Activated CD8-positive, alpha-beta memory T cell treated with anti-CD3 and anti-CD28 coated beads, Interleukin-2, amount 10 ng/mL, durations not matched to agents 7 days and 5 days (primary cell): ENCODE measurements at places on chromosomes 16 and 17. TPM values are rescaled to one million over a fixed set of nuclear protein-coding genes. Genes with fewer than 3 reads are reported as not detected.

Gene ERI2
- total RNA-seq: 21.6 TPM

Gene LGALS9
- 150 TPM for total RNA-seq

Gene SLC5A11
- not detected for total RNA-seq

Gene RNU2-1
- 3,839 TPM for total RNA-seq

Gene KRTAP4-4
- total RNA-seq: not detected

Gene CACNG5
- not detected for total RNA-seq

- no peak overlapping the region for H3K4me3 ChIP-seq
- peaks cover 7% of the 10 kb centered on the region for H3K4me1 ChIP-seq
- no peak overlapping the region for H3K27ac ChIP-seq
Measured at GRCh38 chr16:47230296-47230695, 86.6 kb upstream of the NETO2 start.

DNA sequence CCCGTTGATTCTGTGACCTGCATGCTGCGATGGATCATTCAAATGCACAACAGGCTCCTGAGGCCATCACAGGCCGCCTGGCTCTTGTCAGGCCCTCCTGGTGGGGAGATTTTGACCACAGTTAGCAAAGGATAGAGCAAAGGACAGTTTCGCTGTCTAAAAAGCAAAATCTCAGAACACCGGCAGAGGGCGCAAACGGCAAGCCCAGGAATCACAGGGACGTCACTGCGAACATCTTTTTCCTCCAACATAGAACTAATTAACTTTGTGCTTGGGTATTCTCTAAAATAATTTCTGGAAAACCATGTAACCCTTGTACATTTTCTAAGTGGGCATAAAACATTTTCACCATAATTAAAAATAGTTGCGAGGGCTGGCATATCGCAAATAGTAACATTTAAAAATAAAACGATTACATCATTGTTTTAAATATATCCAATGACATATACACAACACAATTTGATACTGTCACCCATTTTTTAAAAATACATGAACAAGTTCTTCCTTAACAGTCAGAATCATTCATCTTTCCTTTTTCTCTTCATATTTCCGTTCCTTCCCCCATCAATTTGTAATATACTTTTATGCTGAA, 19.7 kb upstream of the SLC47A1 start:
- H3K4me1 ChIP-seq: peaks cover 2% of the 10 kb centered on the region
- H3K4me3 ChIP-seq: no peak overlapping the region
- DNase-seq: peak; percentile 73
- H3K36me3 ChIP-seq: no peaks in the 10 kb centered on the region

- peak overlapping the region; percentile 72 for H3K27ac ChIP-seq
- H3K4me1 ChIP-seq: peaks cover 21% of the 10 kb centered on the region
- H3K4me3 ChIP-seq: no peak overlapping the region
- peak; percentile 56 for DNase-seq
- no peaks in the 10 kb centered on the region for H3K36me3 ChIP-seq
- H3K27me3 ChIP-seq: peaks cover 12% of the 10 kb centered on the region
Measured at GRCh38 chr17:7132511-7133094, 18.0 kb upstream of the ASGR2 start.

GRCh38 chr17:34601416-34601815, 22.0 kb downstream of the TMEM132E start:
- no peaks in the 10 kb centered on the region for H3K4me1 ChIP-seq
- H3K27me3 ChIP-seq: peaks cover 22% of the 10 kb centered on the region
- no peak overlapping the region for H3K4me3 ChIP-seq
- no peaks in the 10 kb centered on the region for H3K36me3 ChIP-seq
- DNase-seq: no peak

GRCh38 chr16:84753412-84754326, 53.9 kb downstream of the USP10 start:
- H3K4me3 ChIP-seq: no peak overlapping the region
- H3K36me3 ChIP-seq: peaks cover 16% of the 10 kb centered on the region
- no peak for DNase-seq
- H3K27me3 ChIP-seq: no peaks in the 10 kb centered on the region
- peak overlapping the region; percentile 83 for H3K27ac ChIP-seq

GRCh38 chr17:72982680-72983079, 109.8 kb downstream of the SLC39A11 start:
- H3K4me3 ChIP-seq: no peak overlapping the region
- DNase-seq: no peak
- no peaks in the 10 kb centered on the region for H3K27me3 ChIP-seq
- peaks cover 3% of the 10 kb centered on the region for H3K4me1 ChIP-seq
- H3K27ac ChIP-seq: no peak overlapping the region
- H3K36me3 ChIP-seq: no peaks in the 10 kb centered on the region

- no peaks in the 10 kb centered on the region for H3K4me1 ChIP-seq
- no peak for DNase-seq
- H3K27ac ChIP-seq: no peak overlapping the region
- no peak overlapping the region for H3K4me3 ChIP-seq
Measured at GRCh38 chr17:42691021-42691545, 8.8 kb downstream of the CNTNAP1 start.

DNA sequence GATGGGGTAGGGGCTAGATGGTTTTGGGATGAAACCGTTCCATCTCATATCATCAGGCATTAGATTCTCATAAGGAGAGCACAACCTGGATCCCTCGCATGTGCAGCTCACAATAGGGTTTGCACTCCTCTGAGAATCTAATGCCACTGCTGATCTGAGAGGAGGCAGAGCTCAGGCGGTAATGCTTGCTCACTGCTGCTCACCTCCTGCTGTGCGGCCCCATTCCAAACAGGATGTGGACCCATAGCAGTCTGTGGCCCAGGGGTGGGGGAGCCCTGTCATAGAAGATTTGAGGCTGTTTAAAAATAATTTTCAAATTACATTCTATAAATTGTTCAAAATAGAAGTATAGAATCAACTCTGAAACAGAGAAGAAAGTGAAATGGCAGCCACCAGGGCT, 50.8 kb downstream of the PHKB start:
- no peaks in the 10 kb centered on the region for H3K27me3 ChIP-seq
- H3K4me3 ChIP-seq: no peak overlapping the region
- no peak for DNase-seq
- no peak overlapping the region for H3K27ac ChIP-seq
- peaks cover 20% of the 10 kb centered on the region for H3K36me3 ChIP-seq

- no peak overlapping the region for H3K27ac ChIP-seq
- no peaks in the 10 kb centered on the region for H3K36me3 ChIP-seq
- no peaks in the 10 kb centered on the region for H3K4me1 ChIP-seq
- H3K27me3 ChIP-seq: no peaks in the 10 kb centered on the region
- no peak for DNase-seq
- no peak overlapping the region for H3K4me3 ChIP-seq
Measured at GRCh38 chr17:13400491-13400890, 201.2 kb downstream of the HS3ST3A1 start.

DNA sequence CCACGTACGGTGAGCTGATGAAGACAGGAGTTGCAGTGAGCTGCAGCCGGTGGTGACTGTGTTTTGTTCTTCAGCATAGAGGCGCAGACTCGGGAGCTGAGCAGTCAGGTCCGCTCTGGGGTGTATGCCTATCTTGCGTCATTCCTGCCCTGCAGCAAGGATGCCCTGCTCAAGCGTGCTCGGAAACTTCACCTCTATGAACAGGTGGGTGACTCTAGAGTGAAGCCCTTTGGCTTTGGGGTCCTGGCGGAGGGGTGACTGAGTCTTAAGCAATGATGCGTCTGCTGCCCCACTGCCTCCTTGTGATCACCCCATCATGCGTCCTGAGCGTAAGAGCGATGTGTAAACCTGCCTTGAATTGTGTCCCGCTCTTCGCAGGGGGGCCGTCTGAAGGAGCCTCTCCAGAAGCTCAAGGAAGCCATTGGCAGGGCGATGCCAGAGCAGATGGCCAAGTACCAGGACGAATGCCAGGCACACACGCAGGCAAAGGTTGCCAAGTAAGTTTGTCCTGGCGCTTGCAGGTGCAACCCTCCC, 22.9 kb downstream of the UBN1 start:
- H3K4me1 ChIP-seq: no peaks in the 10 kb centered on the region
- H3K36me3 ChIP-seq: peaks cover 27% of the 10 kb centered on the region
- DNase-seq: no peak
- no peak overlapping the region for H3K4me3 ChIP-seq
- no peaks in the 10 kb centered on the region for H3K27me3 ChIP-seq
- no peak overlapping the region for H3K27ac ChIP-seq

DNA sequence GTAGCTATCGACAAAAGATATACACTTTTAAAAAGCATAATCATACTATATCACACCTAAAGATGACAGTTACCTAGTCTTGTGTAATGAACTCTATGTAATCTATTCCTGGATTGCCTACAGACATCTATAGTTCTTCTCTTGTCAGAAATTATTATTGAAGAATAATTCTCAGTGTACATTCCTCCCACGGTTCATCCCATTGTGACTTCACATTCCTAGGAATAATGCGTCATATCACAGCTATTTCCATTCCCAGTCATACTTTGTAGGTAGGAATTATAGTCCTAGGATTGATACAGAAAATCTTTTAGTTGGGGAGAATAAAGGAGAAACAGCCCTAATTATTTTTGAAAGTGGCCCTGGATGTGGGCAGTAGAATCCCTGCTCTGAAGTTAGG, 44.0 kb upstream of the ABCC11 start:
- H3K27ac ChIP-seq: no peak overlapping the region
- no peak for DNase-seq
- peaks cover 50% of the 10 kb centered on the region for H3K36me3 ChIP-seq
- peaks cover 10% of the 10 kb centered on the region for H3K4me1 ChIP-seq
- H3K27me3 ChIP-seq: no peaks in the 10 kb centered on the region

DNA sequence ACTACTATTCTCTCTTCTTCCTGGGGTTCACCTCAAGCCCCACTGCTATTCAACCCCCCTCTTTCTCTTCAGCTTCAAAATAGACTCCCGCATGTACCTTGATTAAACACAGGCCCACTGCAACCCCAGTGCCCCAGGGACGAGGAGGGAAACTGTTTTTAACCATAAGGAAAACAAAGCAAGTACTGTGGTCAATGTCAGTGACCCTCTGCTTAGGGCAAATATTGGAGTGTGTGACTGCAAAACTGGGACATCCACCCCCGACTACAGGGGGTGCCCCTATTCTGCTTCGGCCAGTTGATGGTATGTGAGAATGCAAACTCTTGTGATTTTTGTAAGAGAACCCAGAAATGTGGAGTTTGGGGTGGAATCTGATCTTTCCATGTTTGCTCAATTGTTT, 9.5 kb upstream of the PNPO start:
- DNase-seq: no peak
- no peak overlapping the region for H3K4me3 ChIP-seq
- peaks cover 19% of the 10 kb centered on the region for H3K4me1 ChIP-seq
- H3K27me3 ChIP-seq: no peaks in the 10 kb centered on the region
- H3K27ac ChIP-seq: no peak overlapping the region
- peaks cover 7% of the 10 kb centered on the region for H3K36me3 ChIP-seq

DNA sequence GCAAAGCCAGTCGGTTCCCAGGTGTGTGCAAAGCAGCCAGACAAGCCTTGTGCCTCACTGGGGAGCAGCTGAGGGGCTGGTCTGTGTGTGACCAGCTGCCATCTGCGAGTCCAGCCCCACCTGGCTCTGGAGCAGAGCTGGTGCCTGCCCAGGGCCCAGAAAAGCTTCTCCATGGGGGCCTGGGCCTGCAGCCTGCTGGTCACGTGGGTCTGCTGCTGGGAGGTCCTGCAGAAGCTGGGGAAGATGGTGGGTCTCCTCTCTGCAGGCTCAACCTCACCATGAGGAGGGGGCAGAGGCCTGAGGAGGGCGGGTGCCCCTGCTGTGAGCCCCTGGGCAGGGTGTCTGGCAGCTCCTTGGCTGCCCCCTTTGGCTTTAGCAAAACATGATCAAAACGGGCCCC, 71.9 kb downstream of the ENGASE start:
- H3K27ac ChIP-seq: no peak overlapping the region
- no peaks in the 10 kb centered on the region for H3K4me1 ChIP-seq
- H3K4me3 ChIP-seq: no peak overlapping the region
- no peaks in the 10 kb centered on the region for H3K36me3 ChIP-seq

GRCh38 chr17:49067163-49067562, 65.4 kb upstream of the B4GALNT2 start:
- no peaks in the 10 kb centered on the region for H3K36me3 ChIP-seq
- H3K4me3 ChIP-seq: no peak overlapping the region
- no peaks in the 10 kb centered on the region for H3K4me1 ChIP-seq
- H3K27me3 ChIP-seq: peaks cover 3% of the 10 kb centered on the region
- no peak overlapping the region for H3K27ac ChIP-seq

DNA sequence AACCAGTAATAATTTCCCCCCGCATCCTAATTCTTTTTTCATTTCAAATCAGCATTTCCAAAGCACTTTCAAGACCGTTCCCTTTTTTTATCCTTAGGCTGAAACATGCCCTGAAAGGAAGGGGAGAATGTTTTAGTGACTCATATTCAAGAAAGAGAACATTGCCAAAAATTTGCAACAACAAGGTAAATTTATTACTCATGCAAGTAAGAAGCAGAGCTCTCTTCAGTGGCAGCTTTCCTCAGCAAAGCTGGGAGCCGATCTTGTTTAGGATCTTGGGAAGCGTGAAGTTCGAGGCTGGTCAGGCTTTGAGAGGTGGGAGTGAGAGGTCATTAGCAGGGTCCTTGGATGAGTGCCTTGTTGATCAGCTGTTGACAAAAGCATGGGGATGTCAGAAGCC, 129.5 kb downstream of the PRKCA start:
- H3K36me3 ChIP-seq: peaks cover 6% of the 10 kb centered on the region
- H3K4me3 ChIP-seq: no peak overlapping the region
- no peak for DNase-seq
- no peaks in the 10 kb centered on the region for H3K27me3 ChIP-seq
- no peak overlapping the region for H3K27ac ChIP-seq

GRCh38 chr16:30354423-30355143, 525 bp downstream of the CD2BP2 start:
- DNase-seq: no peak
- peaks cover 30% of the 10 kb centered on the region for H3K36me3 ChIP-seq
- peak overlapping the region; percentile 88 for H3K27ac ChIP-seq
- peaks cover 66% of the 10 kb centered on the region for H3K4me1 ChIP-seq
- H3K27me3 ChIP-seq: no peaks in the 10 kb centered on the region
- H3K4me3 ChIP-seq: peak overlapping the region; percentile 93

GRCh38 chr16:83717308-83717707, 90.5 kb upstream of the HSBP1 start:
- DNase-seq: no peak
- no peak overlapping the region for H3K4me3 ChIP-seq
- no peaks in the 10 kb centered on the region for H3K36me3 ChIP-seq
- H3K4me1 ChIP-seq: peaks cover 12% of the 10 kb centered on the region
- H3K27me3 ChIP-seq: no peaks in the 10 kb centered on the region
- no peak overlapping the region for H3K27ac ChIP-seq

DNA sequence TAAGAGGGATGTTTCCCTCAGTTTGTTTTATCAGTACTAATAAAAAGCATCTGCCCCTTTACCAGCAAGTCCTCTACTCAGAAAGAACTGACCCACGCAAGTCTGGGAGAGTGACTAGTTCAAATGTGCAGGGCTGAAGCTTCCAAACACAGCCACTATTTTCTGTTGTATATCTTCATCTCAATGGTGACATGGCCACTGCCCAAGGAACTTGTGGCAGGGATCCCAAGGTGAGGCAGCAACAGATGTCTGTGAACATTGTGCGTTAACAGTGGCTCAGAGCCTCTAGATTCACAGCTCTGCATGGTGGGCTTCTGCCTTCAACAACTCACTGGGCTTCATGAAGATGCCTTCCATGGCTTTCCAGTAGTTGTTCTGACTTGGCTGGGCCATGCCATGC, 3.7 kb upstream of the BLTP2 start:
- no peak overlapping the region for H3K4me3 ChIP-seq
- no peak for DNase-seq
- no peak overlapping the region for H3K27ac ChIP-seq
- peaks cover 16% of the 10 kb centered on the region for H3K36me3 ChIP-seq
- no peaks in the 10 kb centered on the region for H3K27me3 ChIP-seq
